Pulmonary artery endothelial cell (primary cell): ENCODE measurements at places on chromosomes 5 and 9. TPM values are rescaled to one million over a fixed set of nuclear protein-coding genes. Genes with fewer than 3 reads are reported as not detected.

Gene MYORG
- total RNA-seq: 3.5 and 5.7 TPM in 2 replicates

- DNase-seq: no peak
These were observed 38.3 kb upstream of the RORB start for GRCh38 chr9:74458832-74459231.

- DNase-seq: no peak
These were observed 198.9 kb downstream of the NXNL2 start for GRCh38 chr9:88733651-88734421.

DNA sequence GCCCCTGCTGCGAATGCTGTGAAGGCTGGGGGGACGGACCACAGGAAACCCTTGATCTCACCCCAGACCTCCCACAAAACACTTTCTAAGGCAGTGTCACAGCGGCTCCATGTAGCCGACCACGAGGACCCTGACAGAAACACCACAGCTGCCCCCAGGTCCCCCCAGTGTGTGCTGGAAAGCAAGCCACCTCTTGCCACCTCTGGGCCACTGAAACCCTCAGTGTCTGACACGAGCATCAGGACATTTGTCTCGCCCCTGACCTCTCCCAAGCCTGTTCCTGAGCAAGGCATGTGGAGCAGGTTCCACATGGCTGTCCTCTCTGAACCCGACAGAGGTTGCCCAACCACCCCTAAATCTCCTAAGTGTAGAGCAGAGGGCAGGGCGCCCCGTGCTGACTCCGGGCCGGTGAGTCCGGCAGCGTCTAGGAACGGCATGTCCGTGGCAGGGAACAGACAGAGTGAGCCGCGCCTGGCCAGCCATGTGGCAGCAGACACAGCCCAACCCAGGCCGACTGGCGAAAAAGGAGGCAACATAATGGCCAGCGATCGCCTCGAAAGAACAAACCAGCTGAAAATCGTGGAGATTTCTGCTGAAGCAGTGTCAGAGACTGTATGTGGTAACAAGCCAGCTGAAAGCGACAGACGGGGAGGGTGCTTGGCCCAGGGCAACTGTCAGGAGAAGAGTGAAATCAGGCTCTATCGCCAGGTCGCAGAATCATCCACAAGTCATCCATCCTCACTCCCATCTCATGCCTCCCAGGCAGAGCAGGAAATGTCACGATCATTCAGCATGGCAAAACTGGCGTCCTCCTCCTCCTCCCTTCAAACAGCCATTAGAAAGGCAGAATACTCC, 84.7 kb downstream of the GOLPH3 start:
- no peak for DNase-seq

Gene FGF10
- not detected in 2 replicates for total RNA-seq

Gene PCDHB13
- 0.33 and 0.99 TPM in 2 replicates for total RNA-seq

DNA sequence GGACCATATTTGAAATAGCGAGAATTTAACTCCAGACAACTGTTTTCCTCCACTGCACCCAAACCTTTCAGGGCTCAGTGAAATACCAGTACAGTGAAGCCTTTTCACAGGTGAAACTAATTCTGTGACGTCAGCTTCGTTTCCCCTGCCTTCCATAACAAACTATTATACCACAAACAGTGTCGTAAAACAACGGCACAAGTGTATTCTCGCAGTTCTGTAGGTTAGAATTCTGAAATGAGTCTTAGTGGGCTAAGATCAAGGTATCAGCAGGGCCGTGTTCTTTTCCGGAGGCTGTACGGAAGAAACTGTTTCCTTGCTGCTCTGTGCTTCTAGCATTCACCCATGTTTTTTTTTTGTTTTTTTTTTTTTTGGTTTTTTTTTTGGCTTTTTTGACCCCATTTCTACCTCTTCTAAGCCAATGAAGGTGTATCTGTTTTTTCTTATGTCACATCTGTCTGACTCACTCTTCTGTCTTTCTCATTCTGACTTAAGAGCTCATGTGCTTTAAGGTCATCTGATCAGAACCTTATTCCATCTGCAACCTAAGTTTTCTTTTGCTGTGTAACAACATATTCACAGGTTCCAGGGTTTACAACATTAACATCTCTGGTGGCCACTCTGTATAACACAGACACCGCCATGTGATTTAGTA, 20.1 kb downstream of the ISOC1 start:
- no peak for DNase-seq

DNA sequence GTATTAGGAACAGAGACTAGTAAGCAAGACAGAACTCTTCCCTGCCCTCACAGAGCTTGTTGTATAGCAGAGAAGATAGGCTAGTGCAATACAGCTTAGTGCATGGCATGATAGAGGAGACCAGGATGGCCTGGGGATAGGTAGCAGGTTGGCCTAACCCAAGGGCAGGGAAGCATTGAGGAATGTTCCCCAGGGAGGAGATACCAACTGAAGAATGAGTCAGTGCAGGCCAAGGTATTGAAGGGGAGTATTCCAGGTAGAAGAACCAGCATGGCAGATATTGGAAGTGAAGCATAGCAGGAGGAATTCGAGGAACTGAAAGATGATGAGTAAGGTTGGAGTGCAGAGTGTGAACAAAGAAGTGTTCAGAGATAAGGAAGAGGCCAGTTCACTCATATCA, 138.6 kb upstream of the DHFR start:
- no peak for DNase-seq

- no peak for DNase-seq
These were observed 90.7 kb downstream of the NR3C1 start for GRCh38 chr5:143312822-143313221.

- no peak for DNase-seq
These were observed 474 bp downstream of the HMGCR start for GRCh38 chr5:75337366-75338021.

Gene OR1K1
- total RNA-seq: not detected in 2 replicates

Gene GPR151
- total RNA-seq: 0.04 TPM in 1 of 2 replicates, not detected in the other

- DNase-seq: peak; percentile 71
These were observed 185.3 kb downstream of the MAPKAP1 start for GRCh38 chr9:125521462-125522327.

Gene PCDHGA9
- 1.2 and 1.8 TPM in 2 replicates for total RNA-seq
